Renal pelvis (tissue), 12 donors: ENCODE measurements at places on chromosomes 16 and 17. TPM values are rescaled to one million over a fixed set of nuclear protein-coding genes. Genes with fewer than 3 reads are reported as not detected.
A peak's percentile ranks its signal among the peaks of the same experiment; 100 is the strongest.

The TMC5 gene
- polyA plus RNA-seq: 0.81 TPM

The CACNG5 gene
- 3.7 TPM for polyA plus RNA-seq

The HNF1B gene
- 140 TPM for polyA plus RNA-seq

The PERCC1 gene
- 0.25 TPM for polyA plus RNA-seq

The ATP1B2 gene
- 24.2 TPM for polyA plus RNA-seq

The WFDC1 gene
- polyA plus RNA-seq: 2.0 TPM

The SBK1 gene
- 19.7 TPM for polyA plus RNA-seq

The TP53TG3 gene
- not detected for polyA plus RNA-seq

DNA sequence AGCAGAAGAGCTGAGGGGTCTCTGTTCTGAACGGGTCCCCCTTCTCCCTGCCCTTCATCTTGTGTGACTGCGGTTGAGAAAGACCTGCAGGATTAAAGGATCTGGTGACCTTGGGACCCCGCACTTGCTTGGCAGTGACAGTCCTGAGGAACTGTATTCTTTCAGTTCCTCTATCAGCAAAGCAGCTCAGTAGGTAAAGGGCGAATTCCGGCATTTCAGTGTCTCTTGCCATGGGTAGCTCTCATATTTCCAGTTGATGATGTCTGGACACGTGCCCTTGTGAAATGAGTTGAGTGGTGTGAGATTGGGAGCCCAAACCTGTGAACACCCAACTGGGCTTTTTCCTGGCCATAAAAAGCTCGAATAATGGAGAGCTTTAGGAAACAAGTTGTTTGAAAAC is 135.7 kb downstream of the PRKCA start:
- DNase-seq: no peak

GRCh38 chr16:60214311-60214710 is 1480.2 kb upstream of the GOT2 start:
- DNase-seq: no peak

DNA sequence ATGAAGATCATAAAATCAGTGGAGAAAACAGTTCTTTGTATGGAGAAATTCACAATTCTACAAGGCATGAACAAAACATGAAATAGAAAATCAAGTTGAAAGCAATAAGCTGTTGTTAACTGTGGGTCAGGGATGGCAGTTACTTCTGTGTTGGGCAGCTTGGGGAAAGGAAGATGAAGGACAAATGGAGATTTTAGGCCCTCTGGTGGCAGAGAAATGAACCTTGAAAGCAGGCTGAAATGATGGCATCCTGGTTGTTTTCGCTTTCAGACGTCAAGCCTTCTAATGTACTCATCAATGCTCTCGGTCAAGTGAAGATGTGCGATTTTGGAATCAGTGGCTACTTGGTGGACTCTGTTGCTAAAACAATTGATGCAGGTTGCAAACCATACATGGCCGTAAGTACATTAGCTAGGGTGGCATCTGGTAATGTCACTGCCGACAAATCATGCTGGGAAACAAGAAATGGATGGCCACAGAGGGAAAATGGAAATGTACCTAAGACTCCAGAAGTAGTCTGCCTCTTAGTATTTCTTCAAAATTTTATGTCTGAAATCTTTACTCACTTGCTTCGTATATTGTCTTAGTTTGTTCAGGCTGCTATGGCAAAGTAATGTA is 108.9 kb downstream of the MAP2K6 start:
- peak; percentile 27 for DNase-seq

- DNase-seq: peak; percentile 55
These were observed 51.6 kb downstream of the NT5M start for GRCh38 chr17:17354560-17355349.

GRCh38 chr17:1909985-1910384 is 80.2 kb downstream of the RPA1 start:
- no peak for DNase-seq

GRCh38 chr17:40873801-40874200 is 6.8 kb upstream of the KRT12 start:
- DNase-seq: no peak

DNA sequence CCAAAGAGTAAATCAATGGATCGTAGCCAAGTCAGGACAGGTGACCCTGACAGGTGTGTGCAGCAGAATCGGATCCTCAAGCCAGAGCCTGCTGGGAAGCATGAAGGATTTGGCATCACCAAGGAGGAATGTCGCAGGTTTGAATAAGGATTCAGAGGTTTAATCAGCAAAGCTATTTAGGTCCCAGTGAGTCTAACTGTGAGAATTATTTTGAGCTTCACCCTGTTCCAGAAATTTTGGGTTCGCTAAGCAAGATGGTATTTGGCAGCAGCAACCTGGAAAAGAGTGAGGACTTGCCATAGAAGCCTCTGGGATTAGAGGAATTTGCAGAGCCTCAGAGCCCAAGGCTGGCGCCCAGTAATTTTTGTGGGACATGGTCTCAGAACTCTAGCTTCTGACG is 173.0 kb downstream of the CCDC182 start:
- DNase-seq: no peak

- DNase-seq: no peak
These were observed 1.8 kb upstream of the RARA start for GRCh38 chr17:40307001-40307730.

DNA sequence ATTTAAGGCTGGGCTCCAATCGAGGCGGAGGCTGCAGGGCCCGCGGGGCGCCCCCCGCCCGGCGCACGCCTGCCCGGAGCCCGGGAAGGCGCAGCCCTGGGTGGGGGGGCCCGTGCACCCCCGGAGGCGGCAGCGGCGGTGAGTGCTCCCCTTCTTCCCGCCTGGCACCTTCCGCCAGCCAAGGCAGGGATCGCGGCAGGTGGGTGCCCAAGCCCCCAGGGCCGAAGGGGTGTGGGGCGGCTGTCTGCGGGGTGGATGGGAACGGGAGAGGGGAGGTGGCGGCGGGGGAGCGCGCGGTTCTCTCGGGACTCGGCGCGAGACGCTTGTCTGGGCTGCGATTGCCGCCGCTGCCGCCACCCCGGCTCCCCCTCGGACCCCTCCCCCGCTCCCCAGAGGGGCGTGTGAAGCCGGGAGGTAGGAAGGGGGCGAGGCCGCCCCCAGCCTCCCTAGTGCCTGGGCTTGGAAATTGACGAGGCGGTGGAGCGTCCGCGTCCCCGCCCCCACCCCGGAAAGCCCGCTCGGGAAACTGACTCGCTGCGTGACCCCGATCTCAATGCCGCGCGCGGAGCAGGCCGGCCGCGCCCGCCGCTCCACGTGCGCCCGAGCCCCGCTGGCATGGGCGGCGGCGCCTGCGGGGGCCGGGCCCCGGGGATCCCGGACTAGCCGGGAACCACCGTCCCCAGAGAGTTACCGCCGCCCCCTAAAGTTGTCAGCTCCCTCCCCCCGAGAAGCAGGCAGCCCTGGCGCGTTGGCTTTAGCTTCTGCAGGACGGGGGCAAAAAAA is 231.5 kb downstream of the MRTFB start:
- no peak for DNase-seq

- DNase-seq: no peak
These were observed 182.4 kb downstream of the TOX3 start for GRCh38 chr16:52364500-52364899.

GRCh38 chr17:72381597-72382397 is 261.0 kb downstream of the SOX9 start:
- peak; percentile 53 for DNase-seq

- DNase-seq: no peak
These were observed 268.2 kb downstream of the STX8 start for GRCh38 chr17:9307313-9307998.
